Stimulated activated CD4-positive, alpha-beta T cell treated with anti-CD3 and anti-CD28 coated beads, TNF-alpha, amount 100 ng/mL, for 24 hours (primary cell): ENCODE measurements at places on chromosomes 11 and 22.

DNA sequence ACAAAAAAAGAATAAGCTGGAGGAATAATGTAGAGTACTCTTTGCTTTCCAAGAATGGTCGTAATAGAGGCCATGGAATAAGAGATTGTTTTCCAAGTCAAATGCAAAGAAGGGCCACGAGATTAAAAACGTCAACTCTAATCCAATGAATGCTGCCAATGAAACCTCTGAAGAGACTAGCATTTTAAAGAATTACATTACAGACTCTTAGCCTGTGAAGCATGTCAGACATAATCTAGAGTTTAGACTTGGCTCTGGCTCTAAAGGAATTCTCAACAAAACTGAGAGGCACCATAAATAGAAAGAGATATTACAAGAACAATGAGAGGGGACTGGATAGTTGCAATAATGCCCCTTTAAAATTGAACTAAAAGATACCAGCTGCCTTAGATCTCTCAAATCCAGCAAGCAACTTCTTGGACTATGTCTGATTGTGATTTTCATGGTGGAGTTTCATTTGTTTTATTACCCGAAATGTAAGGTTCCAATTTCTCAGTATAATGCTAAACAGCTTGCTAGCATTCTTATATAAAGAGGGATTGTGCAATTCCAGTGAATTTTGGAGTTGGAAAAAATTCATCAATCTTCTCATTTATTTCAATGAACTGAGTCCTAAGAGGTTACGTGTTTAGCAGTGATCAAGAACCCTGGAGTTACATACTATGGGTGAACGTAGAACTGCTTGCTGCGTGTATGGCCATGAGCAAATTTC is 5.6 kb downstream of the ETS1 start:
- no peak for DNase-seq

DNA sequence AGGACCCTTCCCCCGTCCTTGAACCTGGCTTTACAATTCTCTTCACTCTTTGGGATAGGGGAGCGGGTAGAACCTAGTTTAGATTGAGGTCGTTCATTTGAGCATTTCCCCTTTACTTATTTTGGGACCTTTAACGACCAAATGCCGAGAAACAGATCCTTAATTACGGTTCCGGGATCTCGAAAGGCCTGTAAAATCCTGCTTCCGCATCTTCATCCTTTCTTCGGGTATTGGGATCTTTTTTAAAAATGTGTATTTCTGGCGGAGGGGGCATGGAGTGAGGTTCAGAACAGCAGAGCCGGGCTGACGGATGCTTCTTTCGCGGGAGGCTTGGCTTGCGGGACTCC is 395 bp upstream of the HIPK3 start:
- no peak for DNase-seq

- DNase-seq, result no peak
These were observed at the start of gene KRTAP5-10 for GRCh38 chr11:71565263-71565662. Gene KRTAP5-10, plus strand, starts transcription at chr11:71565563. Its CDS starts 25 bp downstream, at chr11:71565588.

GRCh38 chr22:30435674-30436126 is 10.1 kb downstream of the MTFP1 start:
- peak; percentile 71 for DNase-seq

GRCh38 chr11:117045196-117045595 is 53.0 kb downstream of the SIK3 start:
- DNase-seq, result no peak

DNA sequence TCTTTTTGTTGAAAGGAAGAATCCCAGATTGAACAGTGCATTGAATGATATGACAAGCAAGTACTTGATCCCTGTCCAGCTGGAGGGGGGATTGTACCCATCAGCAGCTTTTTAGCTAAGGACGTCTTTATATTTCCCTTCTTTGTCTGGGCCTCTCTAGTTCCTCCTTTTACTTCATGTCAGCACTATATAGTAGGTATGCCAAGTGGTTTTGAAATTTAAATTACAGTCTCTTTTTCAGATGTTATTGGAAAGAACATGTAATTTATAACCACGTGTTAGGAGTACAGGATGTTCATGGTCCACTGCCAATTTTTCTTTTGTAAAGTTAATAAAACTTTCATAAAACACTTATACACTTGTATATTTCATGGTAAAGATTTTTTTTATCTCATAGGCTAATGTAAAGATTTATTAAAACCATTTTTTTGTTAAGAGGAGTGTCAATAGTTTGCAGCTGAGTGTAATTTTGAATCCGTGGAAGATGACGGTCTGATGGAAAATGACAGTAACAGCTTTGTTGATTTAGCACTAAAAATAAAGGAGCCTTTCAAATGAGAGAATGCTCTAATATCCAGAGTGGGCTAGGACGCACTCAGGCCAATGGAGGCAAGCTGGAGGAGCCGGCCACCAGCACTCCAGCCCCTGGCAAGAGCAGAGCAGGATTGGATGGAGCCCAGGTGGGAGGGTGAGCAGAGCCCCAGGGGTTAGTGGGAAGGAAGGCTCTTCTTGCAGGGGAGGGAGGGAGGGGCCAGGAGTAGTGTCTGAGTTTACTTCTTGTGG is 488.3 kb downstream of the INSC start:
- DNase-seq, result no peak

DNA sequence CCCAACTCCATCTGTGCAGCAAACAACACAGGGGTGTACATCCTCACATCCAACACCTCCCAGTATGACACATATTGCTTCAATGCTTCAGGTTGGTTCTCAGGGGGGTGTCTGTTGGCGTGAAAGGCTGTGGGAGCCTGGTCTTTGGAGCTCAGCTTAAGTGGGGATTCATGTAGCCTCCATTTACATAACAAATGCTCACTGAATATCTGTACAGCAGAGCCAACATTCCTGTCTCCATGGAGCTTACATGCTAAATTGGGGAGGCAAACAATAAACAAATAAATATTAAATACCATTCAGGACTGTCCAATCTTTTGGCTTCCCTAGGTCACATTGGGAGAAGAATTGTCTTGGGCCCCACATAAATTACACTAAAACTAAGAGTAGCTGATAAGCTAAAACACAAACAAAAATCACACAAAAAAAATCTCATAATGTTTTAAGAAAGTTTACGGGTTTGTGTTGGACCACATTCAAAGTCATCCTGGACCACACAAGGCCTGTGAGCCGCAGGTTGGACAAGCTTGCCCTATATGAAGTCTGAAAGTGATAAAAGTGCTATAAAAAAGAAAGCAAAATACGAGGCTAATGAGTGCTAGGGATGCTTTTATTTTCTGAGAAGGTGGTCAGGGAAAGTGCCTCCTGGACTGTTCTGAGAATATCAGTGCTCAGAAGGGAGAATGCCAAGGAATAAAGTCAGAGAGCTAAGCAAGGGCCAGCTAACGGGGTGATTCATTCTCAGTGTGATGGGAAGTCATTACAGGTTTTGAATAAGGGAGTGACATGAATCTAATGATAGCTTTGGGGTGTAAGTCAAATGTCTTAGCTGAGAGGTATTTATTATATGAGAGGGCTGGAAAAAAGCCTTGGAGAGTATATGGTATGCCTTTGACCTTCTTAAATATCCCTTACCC is 41.6 kb downstream of the CD44 start:
- DNase-seq, result no peak

DNA sequence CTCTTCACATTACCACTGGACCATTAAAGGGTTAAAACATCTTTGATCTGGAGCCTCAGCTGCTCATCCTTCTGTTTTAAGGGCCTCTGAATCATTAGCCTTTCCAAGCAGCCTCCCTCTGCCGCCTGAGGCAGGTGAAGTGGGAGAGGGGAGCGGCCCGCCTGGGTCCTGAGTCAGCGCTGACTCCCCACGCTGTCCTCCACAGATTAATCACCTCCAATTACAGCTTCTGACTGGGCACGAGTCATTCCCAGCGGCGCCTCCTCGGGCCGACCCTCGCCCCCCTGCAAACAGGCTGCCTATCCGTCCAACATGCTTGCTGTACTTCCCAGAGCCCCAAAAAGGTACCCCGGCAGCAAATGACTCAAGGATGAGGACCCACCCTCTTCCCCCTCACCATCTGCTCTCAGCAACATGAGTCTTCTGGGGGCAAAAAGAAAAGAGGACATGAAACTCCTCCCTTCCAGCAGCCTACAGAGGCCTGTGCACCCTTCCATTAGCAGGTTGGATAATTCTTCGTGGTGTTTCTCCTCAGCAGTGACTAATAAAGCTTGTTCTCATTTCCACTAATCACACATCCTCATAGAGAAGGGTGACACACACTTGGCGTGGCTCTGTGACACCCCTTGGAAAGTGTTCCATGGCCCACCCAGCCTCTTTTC is 44.3 kb upstream of the JAM3 start:
- DNase-seq, result peak; percentile 41

- DNase-seq, result no peak
These were observed 15.2 kb downstream of the ALKBH8 start for GRCh38 chr11:107550304-107550703.

GRCh38 chr22:26822313-26822712 is 164.9 kb downstream of the MIAT start:
- DNase-seq, result no peak

DNA sequence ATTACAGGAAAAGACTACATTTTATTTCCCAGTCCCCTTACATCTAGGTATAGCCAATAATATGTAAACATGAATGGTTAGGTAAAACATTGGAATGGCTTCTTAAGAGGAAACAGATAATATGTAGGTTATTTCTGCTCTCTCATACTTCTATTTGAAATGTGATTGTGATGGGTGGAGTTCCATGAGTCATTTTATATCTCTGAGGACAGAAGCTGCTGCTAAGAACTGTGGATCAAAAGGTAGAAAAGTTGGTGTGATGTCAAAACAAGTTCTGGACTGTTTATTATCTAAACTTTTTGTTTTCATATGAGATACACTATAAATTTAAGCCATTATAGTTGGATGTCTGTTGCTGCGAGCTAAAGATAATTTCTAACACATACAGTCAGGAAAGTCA is 799.4 kb upstream of the TENM4 start:
- DNase-seq, result no peak

GRCh38 chr11:67998150-67999045 is 5.5 kb downstream of the UNC93B1 start:
- no peak for DNase-seq

DNA sequence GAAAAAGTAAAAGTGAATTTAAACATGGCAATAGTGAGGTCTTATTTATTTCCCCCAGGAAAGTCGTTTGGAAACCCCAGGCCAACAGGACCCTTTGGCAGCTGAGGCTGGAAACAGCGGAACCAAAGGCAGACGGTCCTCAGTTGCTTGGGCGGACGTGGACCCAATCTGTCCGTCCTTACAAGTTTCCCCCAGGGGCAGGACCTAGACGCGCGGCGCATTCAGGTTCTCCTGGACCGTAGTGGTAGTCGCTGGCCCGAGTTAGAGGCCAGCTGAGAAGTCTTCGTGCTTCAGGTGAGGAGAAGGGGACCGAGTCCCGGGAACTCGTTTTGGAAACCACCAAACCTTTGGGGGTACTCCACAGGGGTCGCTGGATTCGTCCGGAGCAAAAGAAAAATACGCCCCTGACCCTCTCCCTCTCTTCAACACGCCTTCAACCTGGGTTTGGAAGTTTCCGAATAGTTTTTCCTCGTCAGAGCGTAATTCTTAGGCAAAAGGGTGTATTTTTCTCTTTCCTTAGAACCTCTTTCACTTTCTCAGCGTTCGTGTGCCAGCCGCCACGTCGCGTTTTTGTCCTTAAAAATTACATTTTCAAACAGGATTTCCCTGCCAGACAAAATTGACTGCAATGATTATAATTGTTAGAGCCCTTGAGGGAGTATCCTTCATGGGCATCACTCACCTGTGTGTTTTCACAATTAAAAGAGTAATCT is 2.1 kb downstream of the METTL15 start:
- DNase-seq, result peak; percentile 39

- no peak for DNase-seq
These were observed 2.2 kb downstream of the POU2AF3 start for GRCh38 chr11:111300569-111300968.

GRCh38 chr11:43941257-43941994 is 1.0 kb upstream of the C11orf96 start:
- DNase-seq, result no peak

DNA sequence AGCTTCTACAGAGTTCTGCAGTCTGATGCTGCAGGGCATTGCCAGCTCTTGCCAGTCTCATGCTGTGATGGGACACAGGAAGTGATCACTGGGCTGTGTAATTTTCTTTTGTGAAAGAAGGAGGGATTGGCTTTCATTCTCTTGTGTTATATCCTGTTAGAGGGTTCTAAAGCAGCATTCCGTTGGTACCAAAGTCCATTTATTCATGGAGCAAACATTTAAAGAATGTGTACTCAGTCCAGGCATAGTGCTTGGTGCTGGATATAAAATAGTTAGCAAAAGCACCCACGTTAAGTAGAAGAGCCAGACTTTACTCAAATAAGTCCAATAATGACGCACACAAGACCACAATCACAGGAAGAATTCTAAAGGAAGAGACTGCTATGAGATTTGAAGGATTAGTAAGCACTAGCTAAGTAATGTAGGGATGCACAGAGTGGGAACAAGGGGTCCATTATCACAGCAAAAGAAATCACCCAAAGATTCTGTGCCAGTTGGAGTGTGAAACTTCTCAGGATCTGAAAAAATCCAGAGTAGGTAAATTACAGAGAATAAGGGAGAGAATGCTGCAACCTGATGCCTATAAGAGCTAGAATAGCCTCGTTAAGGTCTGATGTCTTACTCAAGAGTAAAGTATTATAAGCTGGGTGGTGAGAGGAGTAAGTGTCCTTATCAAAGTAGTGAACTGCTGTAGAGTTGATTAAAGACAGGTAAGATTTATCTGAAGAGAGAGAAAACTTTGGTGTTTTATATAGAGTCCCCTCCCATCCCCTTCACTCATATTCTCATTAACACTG is 728.3 kb downstream of the METTL15 start:
- no peak for DNase-seq

DNA sequence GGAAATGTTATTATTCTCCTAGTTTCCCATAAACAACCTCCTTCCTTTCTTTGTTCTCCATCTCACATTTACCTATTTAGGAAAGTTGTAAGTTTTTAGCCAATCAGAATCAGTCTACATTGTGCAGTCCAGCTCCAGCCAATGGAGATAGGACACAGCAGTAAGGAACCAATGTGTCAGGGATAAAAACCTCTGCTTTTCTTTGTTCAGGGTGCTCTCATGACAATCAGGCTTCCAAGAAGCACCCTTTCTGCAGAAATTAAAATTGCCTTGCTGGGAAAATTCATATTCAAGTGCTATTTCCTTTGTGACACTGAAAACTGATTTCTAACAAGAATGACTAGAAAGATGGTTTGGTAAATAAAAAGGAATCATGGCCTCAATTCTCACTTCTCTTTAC is 14.6 kb downstream of the SCGB2A1 start:
- DNase-seq, result no peak

- DNase-seq, result no peak
These were observed 15.6 kb downstream of the TBC1D10A start for GRCh38 chr22:30310881-30311771.

GRCh38 chr11:84496122-84496521 is 1131.0 kb downstream of the DLG2 start:
- DNase-seq, result no peak

DNA sequence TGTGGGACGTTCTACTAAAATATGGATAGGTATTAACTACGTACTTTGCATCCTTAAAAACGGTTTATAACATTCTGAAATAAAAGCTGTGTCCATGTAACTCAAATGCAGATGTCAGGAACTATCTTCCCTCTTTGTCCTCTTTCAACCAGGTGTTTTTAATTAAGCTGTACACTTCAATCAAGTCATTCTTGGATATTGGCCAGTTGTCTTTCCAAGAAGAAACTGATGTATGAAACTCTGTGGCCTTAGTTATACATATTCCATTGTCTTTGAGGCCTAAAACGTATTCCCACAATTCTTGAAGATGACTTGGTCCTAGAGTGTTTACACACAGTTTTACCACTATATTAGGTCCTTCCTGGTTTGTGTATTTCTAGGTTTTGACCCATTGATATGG is 249.0 kb upstream of the CNTN5 start:
- no peak for DNase-seq

GRCh38 chr11:124442442-124442841 is 3.1 kb downstream of the OR8B8 start:
- no peak for DNase-seq
